ENCODE measurements at places on chromosomes 12 and 14.

DNA sequence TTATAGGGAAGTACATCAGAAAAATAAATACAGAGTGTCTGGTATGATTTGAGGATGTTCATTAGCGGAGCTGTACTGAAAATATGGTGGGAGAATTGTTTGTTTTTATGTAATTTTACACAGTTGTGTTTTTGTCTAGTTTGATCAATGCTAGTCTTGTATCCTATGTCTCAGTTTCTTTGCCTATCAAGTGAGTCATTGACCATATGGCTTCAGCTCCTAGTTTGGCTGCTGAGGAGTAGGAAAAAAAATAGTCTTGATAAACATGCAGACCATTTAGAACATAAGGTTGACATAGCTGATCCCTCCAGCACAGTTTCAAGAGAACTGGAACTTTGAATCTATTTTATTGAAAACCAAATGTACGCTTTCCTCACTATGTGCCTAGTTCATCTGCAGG, 1292.1 kb upstream of the FLRT2 start:
- no peak for DNase-seq

GRCh38 chr14:89853936-89854693, 100.4 kb downstream of the EFCAB11 start:
- no peak for DNase-seq

DNA sequence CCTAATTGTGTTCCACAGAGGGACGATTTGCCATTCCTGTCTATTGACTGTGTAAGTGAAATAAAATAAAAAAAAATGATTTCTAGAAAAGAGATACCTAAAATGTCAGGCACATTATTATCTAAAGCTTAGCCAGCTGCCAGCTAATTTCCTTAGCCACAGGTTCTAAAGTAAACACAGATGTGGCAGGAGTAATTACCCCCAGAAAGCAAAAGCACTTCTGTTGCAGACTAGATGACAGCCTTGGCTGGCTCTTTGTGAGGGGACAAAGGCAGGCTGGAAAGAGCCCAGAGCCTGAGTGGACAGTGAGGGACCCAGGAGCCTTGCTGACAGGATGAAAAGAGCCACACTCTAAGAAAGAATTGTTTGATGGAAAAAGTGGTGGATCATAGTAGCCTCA, 418.1 kb downstream of the LRIG3 start:
- no peak for DNase-seq

DNA sequence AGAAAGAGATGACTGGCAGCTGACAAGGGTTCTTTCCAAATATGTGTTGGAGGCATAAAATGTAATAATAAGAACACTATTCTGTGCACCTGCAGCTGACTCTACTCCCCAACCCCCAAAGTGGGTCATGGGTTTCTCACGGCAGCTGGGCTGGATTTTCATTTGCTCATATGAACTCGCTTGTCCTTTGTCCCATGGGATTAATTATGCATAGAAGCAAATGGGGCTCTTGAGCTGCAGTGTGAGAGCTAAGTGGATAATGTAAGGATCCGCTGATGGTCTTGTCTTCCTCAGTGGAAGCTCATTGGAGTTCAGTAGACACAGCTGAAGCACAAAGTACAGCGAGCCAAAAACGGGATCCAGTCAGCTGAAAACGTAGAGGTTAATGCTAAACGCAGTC, 46.3 kb downstream of the TTC8 start:
- DNase-seq: no peak

- DNase-seq: no peak
These were observed 506 bp upstream of the OR10P1 start for GRCh38 chr12:55636116-55636655.

DNA sequence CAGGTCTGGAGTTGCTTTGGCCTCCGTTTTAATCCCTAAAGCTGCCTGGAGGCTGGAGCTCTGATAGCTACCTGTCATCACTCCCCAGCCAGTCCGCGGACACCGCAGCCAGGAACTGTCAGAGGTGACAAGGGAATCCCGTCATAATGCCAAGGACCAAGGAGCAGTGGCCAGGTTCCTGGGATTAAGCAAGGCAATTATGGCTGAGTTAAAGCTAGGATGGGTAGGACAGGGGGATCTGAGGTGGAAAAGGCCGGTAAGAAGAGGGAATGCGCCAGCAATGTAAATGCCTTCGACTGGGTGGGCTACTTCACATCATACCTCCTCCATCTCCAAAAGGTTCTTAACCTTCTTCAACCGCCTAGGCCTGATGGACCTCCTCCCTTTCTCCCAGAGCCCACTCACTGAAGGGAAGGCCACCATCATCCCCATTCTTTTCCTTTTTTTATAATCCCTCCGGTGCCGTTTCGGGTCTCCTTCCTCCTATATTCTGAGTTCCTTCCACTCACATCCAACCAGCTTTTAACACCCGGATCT, 1.9 kb downstream of the PPP1R3E start:
- DNase-seq: no peak

DNA sequence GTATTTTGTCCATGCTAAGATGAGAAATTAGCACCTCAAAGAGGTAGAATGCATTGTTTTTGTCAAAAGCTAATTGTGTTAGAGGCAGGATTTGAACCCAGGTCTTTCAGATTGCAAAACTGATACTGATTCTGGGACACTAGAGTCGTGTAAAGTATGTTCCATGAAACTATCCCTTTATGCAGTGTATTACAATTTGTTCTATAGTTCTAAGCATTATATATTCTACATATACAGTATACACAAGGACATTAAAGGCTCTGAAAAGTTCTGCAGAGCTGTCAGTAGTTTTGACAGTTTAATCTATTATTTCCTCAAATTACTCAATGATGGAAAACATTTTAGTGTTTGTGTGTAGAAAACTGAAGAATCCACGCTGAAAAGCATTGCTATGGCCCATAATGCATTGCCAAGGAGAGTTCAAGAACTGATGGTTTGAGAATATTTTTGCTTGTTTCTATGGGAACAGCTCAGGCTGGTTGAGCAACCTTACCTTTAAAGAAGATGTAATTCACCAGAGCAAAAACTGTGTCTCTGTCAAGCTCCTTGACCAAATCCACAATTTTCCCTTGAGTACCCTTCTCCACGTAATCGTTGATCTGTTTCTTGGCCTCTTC, 6.2 kb downstream of the SERPINA1 start:
- DNase-seq: no peak

DNA sequence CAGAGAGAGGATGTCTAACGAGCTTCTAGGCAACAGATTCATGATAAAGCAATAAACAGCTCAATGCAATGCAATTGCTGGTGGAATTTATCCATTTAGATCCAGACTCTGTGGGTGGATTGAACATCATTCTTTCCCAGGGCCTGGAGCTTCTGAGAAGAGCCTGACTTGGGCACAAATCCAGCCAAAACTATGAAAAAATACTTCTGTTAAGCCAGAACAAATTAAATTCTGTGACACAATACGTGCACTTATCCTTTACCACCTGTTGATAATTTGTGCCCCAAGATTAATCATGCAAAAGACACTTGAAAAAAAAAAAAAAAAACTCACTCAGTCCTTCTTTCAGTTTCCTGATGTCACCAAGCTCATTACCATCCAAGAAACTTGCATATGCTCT, 446.0 kb upstream of the DCN start:
- no peak for DNase-seq

DNA sequence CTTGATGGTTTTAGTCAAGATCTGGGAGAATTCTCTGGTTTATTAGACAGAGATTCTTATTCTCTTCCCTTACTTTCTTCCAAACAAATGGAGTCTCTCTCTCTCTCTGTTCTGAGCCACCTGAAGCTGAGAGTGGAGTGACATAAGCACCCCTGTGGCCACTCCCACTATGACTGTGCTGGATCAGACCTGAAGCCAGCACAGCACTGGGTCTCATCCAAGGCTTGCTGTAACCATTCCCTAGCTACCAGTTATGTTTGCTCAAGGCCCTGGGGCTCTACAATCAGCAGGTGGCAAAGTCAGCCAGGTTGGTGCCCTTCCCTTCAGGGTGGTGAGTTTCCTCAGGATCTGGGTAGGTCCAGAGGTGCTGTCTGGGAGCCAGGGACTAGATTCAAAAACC, 568.5 kb downstream of the AACS start:
- no peak for DNase-seq

DNA sequence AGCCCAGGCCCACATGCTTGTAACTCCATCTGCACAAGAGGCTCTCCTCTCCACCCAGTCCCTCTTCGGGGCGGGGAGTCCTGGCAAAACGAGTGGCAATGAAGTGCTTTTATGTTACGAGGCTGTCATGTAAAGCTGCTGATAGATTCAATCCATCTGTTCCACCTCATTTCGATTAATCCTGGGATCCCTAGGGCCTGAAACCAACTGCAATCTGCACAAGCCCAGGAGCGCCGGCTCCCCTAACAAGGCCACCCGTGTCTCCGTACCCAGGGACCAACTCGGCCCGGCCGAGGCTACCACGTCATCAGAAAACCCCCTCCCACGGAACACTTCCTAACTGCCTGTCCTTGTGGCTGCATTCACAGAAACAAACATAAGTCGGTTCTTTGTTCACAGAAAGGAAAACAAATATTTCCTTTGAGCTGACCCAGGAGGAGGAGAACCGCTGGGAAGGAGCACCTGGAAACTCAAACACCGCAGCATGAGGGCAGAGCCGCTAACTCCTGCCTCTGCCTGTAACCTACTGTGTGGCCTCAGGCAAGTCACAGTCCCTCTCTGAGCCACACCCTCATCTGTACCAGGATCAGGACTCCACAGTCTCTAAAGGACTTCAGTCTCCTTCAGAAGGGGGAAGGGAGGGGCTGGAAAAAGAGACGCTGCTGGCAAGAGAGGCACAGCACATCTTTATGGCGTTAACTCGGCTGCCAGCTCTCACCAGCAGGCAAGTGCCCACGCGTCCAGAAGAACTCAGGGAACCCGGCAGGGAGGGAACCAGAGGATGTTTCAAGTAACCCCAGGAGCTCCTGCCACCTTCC, 47.8 kb downstream of the CCDC88C start:
- DNase-seq: no peak

DNA sequence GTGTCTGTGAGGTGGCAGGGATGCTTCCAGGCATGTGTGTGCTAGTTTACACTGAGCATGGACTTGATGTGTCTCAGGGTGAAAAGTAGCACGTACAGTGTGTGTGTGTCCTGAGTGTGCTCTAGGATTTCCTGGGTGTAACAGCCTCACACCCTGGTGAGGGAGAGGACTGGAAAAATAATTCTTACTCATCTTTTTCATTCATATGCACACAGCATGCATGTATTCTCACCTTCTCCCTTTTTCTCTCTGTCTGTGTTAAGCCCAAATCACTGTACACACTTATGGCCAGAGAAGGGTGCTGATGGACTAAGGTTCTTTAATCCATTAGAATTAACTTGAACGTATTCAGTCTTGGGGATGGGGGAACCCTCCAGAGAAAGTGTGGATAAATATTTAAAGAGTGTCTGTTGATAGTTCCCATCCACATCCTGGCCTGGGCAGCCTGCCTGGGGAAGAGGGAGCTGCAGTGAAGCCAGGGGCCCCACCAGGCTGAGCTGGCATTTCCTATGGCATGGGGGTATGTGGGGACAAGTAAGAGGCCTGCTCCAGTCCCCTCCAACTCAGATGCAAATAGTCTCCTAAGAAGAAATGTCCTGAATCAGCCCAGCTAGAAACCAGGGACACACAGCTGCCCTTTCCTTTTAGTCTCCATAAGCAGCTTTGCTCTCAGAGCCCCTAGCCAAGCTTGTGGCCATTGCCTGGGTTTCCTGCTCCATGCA, 1.1 kb upstream of the HOXC8 start:
- no peak for DNase-seq
